ENCODE measurements at places on chromosomes 16 and 17. TPM values are rescaled to one million over a fixed set of nuclear protein-coding genes. Genes with fewer than 3 reads are reported as not detected.

DNA sequence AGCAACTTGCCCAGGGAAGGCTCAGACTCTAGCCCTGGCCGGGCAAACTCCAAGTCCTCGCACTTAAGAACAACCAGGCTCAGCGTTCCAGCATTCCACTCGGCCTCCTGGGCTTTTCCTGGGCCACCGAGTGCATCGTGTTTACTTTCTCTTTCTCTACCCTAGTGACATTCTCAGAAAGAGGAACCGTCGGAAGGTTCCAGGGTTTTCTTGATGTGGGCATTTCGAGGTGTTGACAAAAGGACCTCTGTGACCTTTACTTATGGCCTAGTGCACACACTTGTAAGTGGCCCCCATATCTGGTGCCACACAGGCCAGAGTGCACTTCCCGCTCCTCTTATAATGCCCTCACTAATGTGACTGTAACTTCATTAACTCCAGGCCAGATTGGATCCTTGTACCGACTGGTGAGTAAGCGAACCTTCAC, 3.1 kb upstream of the BANP start:
- DNase-seq, result no peak

The KRTAP4-5 gene
- not detected for total RNA-seq

DNA sequence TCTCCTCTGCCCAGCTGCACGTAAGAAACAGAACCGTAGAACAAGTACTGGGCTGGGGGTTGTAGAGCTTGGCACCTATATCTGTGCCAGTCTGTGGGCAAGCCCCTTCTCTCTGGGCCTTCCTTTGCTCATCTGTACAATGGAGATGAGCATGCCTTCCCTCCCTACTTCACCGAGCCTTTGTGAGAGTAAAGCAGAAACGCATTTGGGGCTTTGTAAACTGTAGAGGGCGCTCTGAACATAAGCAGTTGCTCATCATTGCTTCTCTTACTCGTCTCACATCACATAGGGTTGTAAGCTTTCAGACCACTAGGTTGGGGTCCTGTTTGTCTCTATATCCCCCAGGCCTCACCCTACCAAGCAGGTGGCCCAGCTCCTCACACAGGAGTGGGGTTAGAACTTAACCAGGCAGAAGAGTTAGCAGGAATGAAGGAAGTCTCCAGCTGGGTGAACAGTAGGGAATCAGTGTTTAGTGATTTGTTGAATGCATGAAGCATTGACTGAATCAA, 15.1 kb downstream of the SAMD14 start:
- DNase-seq, result peak; percentile 77

The WNT9B gene
- not detected for total RNA-seq

- no peak for DNase-seq
These were observed 234.4 kb downstream of the IRF8 start for GRCh38 chr16:86133377-86133776.

- no peak for DNase-seq
These were observed 65.3 kb downstream of the RMI2 start for GRCh38 chr16:11410376-11411058.

DNA sequence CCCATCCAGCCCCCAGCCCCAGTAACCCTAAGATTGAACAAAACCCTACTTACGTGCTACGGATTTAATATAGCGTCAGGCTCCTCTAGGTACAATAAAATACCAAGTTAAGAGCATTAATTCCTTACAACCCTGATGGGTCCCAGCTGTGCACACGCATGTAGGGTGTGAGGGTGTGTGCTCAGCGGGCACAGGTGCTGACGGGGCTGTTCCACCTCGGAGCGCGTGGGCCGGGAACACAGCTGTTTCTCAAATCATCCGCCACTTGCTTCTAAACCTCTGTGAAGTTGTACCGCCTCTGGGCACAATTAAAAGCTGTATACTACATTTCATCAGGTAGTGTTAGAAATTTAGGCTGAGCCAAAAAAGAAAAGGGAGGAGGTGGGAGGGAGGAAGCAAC, 478.6 kb downstream of the MAF start:
- no peak for DNase-seq

DNA sequence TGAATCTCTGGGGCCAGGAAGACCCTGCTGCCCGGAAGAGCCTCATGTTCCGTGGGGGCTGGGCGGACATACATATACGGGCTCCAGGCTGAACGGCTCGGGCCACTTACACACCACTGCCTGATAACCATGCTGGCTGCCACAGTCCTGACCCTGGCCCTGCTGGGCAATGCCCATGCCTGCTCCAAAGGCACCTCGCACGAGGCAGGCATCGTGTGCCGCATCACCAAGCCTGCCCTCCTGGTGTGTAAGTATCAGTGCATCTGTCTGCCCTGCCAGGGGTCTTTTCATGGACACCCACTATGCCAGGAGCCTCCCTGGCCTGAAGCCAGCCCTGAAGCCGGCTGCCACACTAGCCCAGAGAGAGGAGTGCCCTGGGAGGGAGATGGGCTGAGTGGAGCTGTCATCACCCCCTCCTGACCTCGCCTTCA, at the start of gene CETP:
TSS of gene CETP (plus strand) at position 100 of the 431 bp plus-strand sequence. CDS start at position 130, 30 bp downstream.
- DNase-seq, result peak; percentile 80

The ARHGAP44 gene
- total RNA-seq, result 0.22 TPM

Data from lung microvascular endothelial cell (primary cell).